Smooth muscle cell of trachea (primary cell): ENCODE measurements at places on chromosomes 3 and 15. TPM values are rescaled to one million over a fixed set of nuclear protein-coding genes. Genes with fewer than 3 reads are reported as not detected.

The CDC25A gene
- total RNA-seq, result 1.3 and 2.6 TPM in 2 replicates

The IL5RA gene
- not detected in 2 replicates for total RNA-seq

The TIGIT gene
- total RNA-seq, result not detected in 2 replicates

The PRICKLE2 gene
- total RNA-seq, result 40.7 and 42.8 TPM in 2 replicates

The PATL2 gene
- 1.2 and 1.3 TPM in 2 replicates for total RNA-seq

The THOC7 gene
- 32.1 and 70.7 TPM in 2 replicates for total RNA-seq

The TMEM266 gene
- total RNA-seq, result 0.29 and 0.66 TPM in 2 replicates

The MYO1E gene
- total RNA-seq, result 82.2 and 107 TPM in 2 replicates

The DUOX1 gene
- under 0.01 and 0.99 TPM in 2 replicates for total RNA-seq

The MED12L gene
- 0.33 and 0.44 TPM in 2 replicates for total RNA-seq

The CAPN3 gene
- 1.0 and 2.8 TPM in 2 replicates for total RNA-seq

The P2RY13 gene
- not detected in 2 replicates for total RNA-seq

The GATA2 gene
- 1.6 and 2.6 TPM in 2 replicates for total RNA-seq

The DUOXA2 gene
- total RNA-seq, result not detected in 2 replicates
